ENCODE measurements at places on chromosomes 5 and 9.

DNA sequence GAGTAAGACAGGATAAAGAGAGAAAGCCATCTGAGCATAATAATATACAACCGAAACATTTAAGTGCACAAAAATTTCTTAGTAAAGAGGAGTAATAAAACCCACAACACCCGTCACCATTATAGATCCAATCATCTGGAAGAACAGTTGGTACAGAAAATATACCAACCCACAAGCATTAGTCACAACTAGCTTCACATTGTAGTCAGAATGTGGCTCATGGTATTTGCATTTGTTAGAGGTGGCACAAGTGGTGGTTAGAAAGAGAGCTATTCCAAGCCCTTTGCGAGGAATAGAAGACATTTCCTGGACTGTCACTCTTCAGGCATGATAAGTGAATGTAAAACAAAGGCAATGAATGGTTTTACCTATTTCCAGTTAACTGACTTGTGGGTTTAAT, 677.5 kb upstream of the ST8SIA4 start:
- no peak overlapping the region for H3K4me3 ChIP-seq
- no peaks in the 10 kb centered on the region for H3K27me3 ChIP-seq
- no peak for DNase-seq
- H3K4me1 ChIP-seq = no peaks in the 10 kb centered on the region
- no peaks in the 10 kb centered on the region for H3K36me3 ChIP-seq

- no peaks in the 10 kb centered on the region for H3K27me3 ChIP-seq
- H3K4me3 ChIP-seq = no peak overlapping the region
- H3K27ac ChIP-seq = no peak overlapping the region
- H3K36me3 ChIP-seq = no peaks in the 10 kb centered on the region
- H3K4me1 ChIP-seq = no peaks in the 10 kb centered on the region
Measured at GRCh38 chr9:133969681-133970580, 22.2 kb downstream of the VAV2 start.

GRCh38 chr5:59485629-59486439, 407.7 kb downstream of the PDE4D start:
- H3K27ac ChIP-seq = no peak overlapping the region
- no peaks in the 10 kb centered on the region for H3K36me3 ChIP-seq
- no peaks in the 10 kb centered on the region for H3K4me1 ChIP-seq
- DNase-seq = no peak
- no peaks in the 10 kb centered on the region for H3K27me3 ChIP-seq

DNA sequence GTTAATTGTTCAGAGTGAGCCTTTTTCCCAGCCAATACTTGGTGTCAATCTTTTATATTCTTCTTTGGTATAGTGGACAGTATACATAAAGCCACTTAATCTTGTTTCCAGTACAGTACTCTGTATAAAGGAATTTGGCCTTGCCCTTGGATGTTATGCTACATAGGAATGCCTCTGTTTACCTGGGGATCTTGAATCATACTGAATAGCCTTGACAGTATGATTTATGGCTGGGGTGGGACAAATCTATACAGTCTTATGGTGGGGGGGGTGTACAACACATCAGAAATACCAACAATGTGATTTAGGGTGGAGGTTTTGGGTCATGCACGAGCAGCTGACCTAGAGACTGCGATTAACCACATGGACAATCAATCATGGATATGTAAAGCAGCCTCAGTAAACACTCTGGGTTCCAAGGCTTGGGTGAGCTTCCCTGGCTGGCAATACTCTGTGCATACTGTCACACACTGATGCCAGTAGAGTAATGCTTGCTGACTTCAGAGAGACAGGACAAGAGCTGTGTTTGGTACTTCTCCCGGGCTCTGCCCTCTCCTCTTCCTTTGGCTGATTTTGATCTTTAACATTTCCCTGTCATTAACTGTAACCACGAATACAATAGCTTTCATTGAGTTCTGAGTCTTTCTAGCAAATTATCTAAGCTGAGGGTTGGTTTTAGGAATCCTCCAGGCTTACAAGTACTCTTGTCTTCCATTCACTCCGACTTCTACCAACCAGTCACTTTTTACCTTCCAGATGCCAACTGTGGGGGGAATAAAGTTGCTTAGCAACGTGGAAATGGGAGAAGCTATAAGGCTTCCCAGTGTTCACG, 84.6 kb downstream of the IARS1 start:
- no peak overlapping the region for H3K27ac ChIP-seq
- no peak for DNase-seq
- H3K36me3 ChIP-seq = peaks cover 53% of the 10 kb centered on the region
- no peaks in the 10 kb centered on the region for H3K4me1 ChIP-seq
- H3K4me3 ChIP-seq = no peak overlapping the region

- no peak overlapping the region for H3K27ac ChIP-seq
Measured at GRCh38 chr5:166245556-166245955, 2045.9 kb upstream of the WWC1 start.

- H3K4me1 ChIP-seq = no peaks in the 10 kb centered on the region
- H3K4me3 ChIP-seq = no peak overlapping the region
- H3K27ac ChIP-seq = no peak overlapping the region
Measured at GRCh38 chr5:154898210-154898609, 39.8 kb downstream of the CNOT8 start.

- no peaks in the 10 kb centered on the region for H3K36me3 ChIP-seq
- DNase-seq = no peak
Measured at GRCh38 chr9:132040246-132040645, 39.4 kb downstream of the MED27 start.

- no peaks in the 10 kb centered on the region for H3K36me3 ChIP-seq
- no peak overlapping the region for H3K4me3 ChIP-seq
- H3K4me1 ChIP-seq = peaks cover 28% of the 10 kb centered on the region
- H3K27me3 ChIP-seq = peaks cover 41% of the 10 kb centered on the region
- no peak overlapping the region for H3K27ac ChIP-seq
Measured at GRCh38 chr5:139391570-139392323, 2.0 kb upstream of the MZB1 start.

GRCh38 chr5:88660264-88660946, 222.6 kb downstream of the MEF2C start:
- DNase-seq = no peak
- no peaks in the 10 kb centered on the region for H3K36me3 ChIP-seq
- H3K4me3 ChIP-seq = no peak overlapping the region
- peaks cover 15% of the 10 kb centered on the region for H3K4me1 ChIP-seq
- H3K27me3 ChIP-seq = peaks cover 98% of the 10 kb centered on the region

DNA sequence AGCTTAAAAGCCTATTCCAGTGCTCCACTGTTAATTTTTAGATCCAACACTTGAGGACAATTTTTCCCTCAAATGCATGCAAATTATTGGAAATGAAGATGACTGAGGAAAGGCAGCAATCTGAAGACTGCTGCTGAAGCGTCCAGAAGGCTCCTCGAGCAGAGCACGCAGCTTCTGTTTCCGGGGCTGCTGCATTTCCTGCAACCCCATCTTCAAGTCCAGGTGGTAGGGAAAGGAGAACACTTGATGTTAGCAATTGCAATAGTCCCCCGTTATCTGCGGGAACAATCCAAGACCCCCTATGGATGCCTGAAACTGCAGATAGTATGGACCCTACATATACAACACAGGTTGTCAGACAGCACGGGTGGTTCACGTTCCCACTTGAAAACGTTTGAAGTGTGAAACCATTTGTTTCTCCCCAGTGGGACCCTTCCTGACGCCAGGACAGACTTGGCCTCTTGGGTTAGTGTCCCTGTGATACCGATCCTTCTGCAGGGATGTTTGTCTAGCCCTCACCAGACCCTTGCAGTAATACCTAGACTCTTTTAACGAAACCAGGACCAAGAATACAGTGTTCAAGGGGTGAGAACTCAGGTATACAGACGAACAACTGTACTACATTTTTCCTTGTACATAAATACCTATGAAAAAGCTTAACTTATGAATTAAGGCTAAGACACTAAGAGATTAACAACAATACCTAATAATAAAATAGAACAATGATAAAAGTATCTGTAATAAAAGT, 152.3 kb downstream of the HSD17B3 start:
- H3K4me3 ChIP-seq = no peak overlapping the region
- H3K36me3 ChIP-seq = no peaks in the 10 kb centered on the region
- H3K27me3 ChIP-seq = no peaks in the 10 kb centered on the region
- no peak overlapping the region for H3K27ac ChIP-seq

DNA sequence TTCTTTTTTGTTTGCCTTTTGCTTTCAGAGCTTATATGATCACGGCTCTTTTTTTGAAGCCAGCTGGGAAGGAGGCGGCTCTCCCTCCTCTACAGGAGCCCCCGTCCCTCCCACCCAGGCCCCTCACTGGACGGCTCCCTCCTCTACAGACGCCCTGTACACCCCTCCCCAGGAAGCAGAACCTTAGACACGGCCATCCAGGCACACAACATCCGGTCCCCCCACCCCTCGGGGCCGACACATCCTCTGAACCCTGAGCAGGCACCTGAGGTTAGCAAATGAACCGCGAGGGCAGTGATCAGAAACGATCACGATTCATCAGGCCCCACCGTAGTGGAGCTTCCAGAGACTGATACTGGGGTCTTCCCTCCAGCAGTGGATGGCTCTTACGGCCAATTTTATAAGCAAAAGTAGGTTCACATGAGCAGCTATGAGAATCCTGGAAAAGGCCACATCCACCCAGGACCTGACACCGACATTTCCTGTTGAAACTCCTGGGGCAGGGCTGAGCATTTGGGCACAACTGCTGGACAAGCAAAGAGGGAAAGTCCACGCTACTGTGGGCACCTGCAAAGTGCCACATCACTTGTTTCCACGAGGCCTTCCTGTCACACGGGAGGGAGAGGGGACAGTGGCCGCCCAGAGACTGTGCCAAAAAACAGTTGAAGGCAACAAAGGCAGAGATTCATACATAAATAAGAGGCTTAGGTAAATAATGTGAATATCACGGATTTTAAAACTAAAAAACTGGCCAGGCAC, 78.9 kb downstream of the SEMA4D start:
- peaks cover 57% of the 10 kb centered on the region for H3K36me3 ChIP-seq
- peak overlapping the region; percentile 55 for H3K27ac ChIP-seq
- peaks cover 22% of the 10 kb centered on the region for H3K4me1 ChIP-seq
- H3K4me3 ChIP-seq = no peak overlapping the region
- DNase-seq = no peak

GRCh38 chr5:120552638-120553037, 88.5 kb downstream of the PRR16 start:
- H3K4me1 ChIP-seq = no peaks in the 10 kb centered on the region
- no peak overlapping the region for H3K4me3 ChIP-seq
- H3K27ac ChIP-seq = no peak overlapping the region
- no peaks in the 10 kb centered on the region for H3K36me3 ChIP-seq

DNA sequence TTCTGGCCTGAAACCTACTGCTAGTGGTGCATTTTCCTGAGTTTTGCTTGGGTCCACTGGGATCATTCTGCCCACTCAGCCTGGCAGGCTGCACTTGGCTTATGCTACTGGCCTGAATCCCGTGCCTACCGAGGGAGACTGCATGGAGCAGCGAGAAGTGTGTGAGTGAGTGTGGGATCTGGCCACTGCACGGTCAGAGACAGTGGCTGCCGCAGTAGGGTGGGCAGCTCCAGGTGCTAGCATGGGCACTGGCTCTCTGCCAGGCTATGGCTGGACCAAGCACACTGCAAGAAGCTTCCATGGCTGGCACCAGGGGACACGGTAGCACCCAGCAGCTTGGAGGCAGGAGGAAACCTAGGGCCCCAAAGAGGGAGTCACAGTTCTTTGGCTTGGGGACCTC, 1058.7 kb upstream of the ACO1 start:
- H3K4me3 ChIP-seq = no peak overlapping the region
- no peak for DNase-seq
- no peaks in the 10 kb centered on the region for H3K27me3 ChIP-seq

DNA sequence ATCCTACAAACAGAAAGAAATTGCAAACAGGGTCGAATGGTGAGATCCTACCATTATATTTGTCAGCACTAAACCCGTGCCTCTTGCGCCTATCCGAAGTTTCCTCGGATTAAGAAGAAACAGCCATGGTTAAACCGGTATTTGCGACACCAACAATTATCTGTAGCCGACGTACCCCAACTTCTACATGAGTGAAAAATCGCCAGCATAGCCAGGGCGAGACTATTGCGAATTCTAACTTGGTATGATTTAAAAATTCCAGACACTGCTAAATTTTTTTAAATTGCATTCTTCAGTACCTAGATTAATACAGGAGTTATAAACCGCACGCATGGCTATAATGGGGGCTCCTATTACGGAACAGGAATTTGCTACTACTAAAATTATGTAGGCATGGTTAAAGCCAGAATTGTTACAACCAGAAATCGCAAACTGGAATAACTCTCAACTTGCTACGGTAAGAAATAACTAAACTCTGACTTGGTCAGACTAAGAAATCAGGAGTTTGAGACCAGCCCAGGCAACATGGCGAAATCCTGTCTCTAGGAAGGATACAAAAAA, 25.3 kb upstream of the ANXA2R start:
- peak; percentile 50 for DNase-seq
- H3K4me1 ChIP-seq = peaks cover 33% of the 10 kb centered on the region
- no peaks in the 10 kb centered on the region for H3K27me3 ChIP-seq
- peak overlapping the region; percentile 85 for H3K4me3 ChIP-seq

- peak overlapping the region; percentile 71 for H3K27ac ChIP-seq
- DNase-seq = no peak
- H3K36me3 ChIP-seq = peaks cover 22% of the 10 kb centered on the region
- no peak overlapping the region for H3K4me3 ChIP-seq
Measured at GRCh38 chr9:137035507-137035834, 3.6 kb upstream of the FUT7 start.

DNA sequence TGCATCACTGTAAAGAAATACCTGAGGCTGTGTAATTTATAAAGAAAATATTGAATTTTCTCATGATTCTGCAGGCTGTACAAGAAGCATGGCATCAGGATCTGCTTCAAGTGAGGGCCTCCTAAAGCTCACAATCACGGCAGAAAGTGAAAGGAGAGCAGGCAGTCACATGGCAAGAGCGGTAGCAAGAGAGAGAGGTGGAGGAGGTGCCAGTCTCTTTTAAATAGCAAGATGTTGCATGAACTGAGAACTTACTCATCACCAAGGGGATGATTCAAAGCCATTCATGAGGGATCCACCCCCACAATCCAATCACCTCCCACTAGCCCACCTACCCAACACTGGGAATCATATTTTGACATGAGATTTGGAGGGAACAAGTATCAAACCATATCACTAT, 184.5 kb upstream of the PAPPA start:
- H3K36me3 ChIP-seq = no peaks in the 10 kb centered on the region
- H3K4me3 ChIP-seq = no peak overlapping the region
- no peak for DNase-seq
- H3K27me3 ChIP-seq = no peaks in the 10 kb centered on the region
- no peak overlapping the region for H3K27ac ChIP-seq

GRCh38 chr9:27033815-27034403, 28.4 kb upstream of the LRRC19 start:
- no peaks in the 10 kb centered on the region for H3K27me3 ChIP-seq
- no peak overlapping the region for H3K27ac ChIP-seq
- H3K4me1 ChIP-seq = peaks cover 6% of the 10 kb centered on the region
- H3K4me3 ChIP-seq = no peak overlapping the region
- no peaks in the 10 kb centered on the region for H3K36me3 ChIP-seq
- peak; percentile 15 for DNase-seq

GRCh38 chr5:54883374-54884194, 101.8 kb downstream of the ESM1 start:
- H3K4me1 ChIP-seq = peaks cover 6% of the 10 kb centered on the region
- H3K27ac ChIP-seq = no peak overlapping the region
- H3K27me3 ChIP-seq = peaks cover 45% of the 10 kb centered on the region
- H3K4me3 ChIP-seq = peak overlapping the region; percentile 44
- DNase-seq = no peak

DNA sequence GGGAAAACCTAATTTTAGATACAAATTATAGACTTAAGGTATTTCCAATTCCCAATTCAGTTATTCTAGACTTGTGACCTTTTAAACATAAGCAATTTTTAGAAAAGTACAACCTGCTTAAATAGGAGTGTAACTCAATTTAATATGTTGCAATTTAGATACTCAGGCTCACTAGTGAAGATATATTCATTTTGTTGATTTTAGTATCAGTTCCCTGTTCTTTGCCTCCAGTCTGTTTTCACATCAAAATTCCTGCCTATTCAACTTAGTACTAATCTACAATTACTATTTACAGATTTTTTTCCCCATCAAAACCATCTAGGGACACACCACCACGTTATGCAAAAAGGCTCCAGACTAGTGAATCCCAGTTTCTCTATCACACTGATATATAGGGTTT, 30.4 kb downstream of the PWWP2A start:
- no peak overlapping the region for H3K27ac ChIP-seq
- DNase-seq = no peak
- H3K4me3 ChIP-seq = no peak overlapping the region

All from CD14-positive monocyte (primary cell).